Activated naive CD4-positive, alpha-beta T cell (primary cell): ENCODE measurements at places on chromosomes 12 and 14.

- DNase-seq = no peak
These were observed 921 bp downstream of the RAD51B start for GRCh38 chr14:67820428-67820971.

DNA sequence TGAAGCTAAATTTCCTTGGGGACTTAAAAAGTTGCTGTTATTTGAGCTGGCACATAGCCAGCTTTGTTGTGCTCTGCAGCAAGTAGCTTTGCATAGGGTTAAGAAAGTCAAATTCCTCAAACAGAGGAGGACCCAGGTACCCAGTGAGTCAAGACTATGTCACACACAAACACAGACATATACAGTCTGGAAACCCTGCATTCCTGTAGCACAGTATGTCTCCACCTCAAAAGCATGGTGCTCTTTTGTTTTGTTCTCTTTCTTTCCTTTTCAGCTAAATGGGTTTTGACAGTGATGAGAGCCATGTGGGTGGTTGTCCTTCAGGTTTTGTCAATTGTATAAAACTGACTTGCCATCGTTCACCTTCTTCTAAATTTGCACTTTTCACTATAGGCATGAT is 179.6 kb upstream of the DIO2 start:
- no peak for DNase-seq

DNA sequence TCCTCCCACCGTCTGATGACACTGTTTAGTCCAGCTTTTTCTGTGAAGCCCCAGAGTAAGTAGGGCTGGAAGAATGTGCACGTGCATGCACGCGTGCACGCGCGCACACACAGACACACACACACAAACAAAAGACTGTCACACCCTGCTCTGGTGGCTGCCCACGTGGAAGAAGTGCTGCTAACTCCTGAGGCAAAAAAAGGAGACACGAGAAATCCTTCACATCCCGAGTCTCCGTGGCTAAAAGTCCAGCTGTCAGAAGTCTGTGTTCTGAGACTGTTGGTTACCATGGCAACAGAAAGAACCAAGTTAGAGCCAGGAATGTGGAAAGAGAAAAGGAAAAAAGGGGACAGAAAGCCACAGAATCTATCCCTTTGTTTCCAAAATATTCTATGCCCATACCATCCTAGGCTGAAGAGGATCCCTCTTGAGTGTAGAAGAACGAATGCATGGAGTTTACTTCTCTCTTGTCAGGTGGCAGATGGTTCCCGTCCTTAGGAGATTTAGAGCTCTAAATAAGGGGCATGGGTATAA is 1.6 kb upstream of the C12orf71 start:
- DNase-seq = no peak

GRCh38 chr14:23861666-23862065 is 91.9 kb upstream of the DHRS4 start:
- no peak for DNase-seq

- no peak for DNase-seq
These were observed 11.7 kb downstream of the EPS8 start for GRCh38 chr12:15777355-15778012.

DNA sequence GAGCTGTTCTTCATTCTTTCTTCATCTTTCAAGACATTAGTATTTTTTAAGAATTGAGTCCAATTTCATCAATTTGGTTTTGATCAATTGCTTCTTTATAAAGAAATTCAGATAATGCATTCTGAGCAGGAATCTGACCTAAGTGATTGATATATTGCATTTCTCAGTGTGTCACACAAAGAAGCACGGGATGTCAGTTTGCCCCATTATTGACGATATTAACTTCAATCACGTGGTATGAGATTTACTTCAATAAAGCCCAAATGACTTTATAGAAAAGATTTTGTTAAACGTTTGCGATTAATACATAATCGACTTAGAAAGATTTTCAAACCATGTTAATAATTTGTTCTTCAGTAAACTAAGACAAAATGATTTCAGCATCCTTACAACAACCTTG is 1254.2 kb downstream of the FSCB start:
- DNase-seq = no peak

- no peak for DNase-seq
These were observed 12.4 kb downstream of the CALM1 start for GRCh38 chr14:90409209-90409730.

DNA sequence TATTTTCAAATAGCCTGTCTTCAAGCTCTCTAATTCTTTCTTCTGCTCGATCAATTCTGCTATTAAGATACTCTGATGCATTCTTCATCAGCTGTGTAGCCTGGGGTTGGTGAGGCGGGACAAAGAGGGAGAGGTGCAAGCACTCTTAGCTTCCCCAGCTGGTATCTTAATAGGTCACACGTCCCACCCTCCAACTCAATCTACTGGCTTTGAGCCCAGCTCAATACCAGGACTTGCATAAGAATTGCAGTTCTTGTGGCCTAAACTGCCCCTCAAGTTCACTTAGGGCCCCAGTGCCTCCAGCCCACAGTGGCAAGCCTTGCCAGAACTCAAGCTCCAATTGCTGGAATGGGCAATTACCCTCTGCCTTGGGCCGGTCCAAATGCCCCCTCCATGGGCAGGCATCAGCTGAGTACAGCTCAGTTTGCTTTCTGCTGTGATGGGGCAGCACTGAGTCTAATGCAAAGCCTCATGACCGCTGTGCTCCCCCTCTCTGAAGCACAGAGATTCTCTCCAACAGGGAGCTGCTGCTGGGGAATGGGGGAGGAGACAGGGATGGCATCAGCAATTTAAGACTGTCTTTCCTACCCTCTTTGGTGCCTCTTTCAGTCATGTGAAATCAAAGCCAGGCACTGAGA is 5.6 kb upstream of the SPATA7 start:
- no peak for DNase-seq

- no peak for DNase-seq
These were observed 246.6 kb upstream of the RTL1 start for GRCh38 chr14:101150039-101150610.

DNA sequence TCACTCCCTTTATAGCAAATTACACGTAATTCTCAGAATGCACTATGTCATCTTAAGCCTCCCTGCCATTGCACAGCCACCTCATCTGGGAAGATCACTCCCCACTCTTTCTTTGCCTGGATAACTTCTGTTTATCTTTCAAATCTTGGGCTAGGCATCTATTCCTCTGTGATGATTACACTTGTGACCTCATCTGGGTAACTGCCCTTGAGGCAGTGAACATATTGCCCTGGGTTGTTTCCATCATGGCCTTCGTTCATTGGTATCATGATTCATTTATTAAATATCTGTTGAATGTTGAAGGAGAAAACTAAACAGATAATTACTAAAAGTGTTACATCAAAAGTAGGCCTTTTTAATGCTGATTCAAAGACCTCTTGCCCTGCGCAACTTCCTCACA is 26.2 kb upstream of the PDE3A start:
- no peak for DNase-seq

GRCh38 chr12:480831-481816 is 21.4 kb downstream of the B4GALNT3 start:
- DNase-seq = no peak

GRCh38 chr12:3252450-3252891 is 175.3 kb downstream of the TSPAN9 start:
- no peak for DNase-seq
